ENCODE measurements at places on chromosomes 1 and 21. TPM values are rescaled to one million over a fixed set of nuclear protein-coding genes. Genes with fewer than 3 reads are reported as not detected.

GRCh38 chr1:176954242-176954641 is 210.3 kb downstream of the ASTN1 start:
- no peak overlapping the region for H3K4me3 ChIP-seq
- peaks cover 3% of the 10 kb centered on the region for H3K27me3 ChIP-seq
- H3K27ac ChIP-seq, result no peak overlapping the region
- no peaks in the 10 kb centered on the region for H3K4me1 ChIP-seq
- no peak for DNase-seq
- no peaks in the 10 kb centered on the region for H3K36me3 ChIP-seq

DNA sequence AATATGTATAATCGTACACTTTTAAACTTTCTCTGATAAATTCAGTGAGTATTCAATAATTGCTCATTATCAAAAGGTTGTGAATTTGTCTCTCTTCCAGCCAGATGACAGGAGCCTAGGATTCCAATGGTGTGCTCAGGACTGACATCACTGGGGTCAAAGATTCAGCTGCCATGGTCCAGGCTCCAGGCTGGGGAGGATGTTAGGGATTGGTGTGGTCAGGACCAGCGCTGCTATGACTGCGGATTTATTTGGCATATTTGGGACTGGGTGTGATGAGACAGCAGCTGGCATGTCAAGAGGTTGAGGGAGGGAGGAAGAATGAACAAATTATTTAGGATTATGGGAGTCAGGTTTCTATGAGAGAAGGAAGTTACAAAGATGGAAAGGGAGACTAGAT is 48.2 kb upstream of the ABCA4 start:
- H3K4me3 ChIP-seq, result no peak overlapping the region
- DNase-seq, result no peak

Gene OXCT2
- total RNA-seq, result 1.5 TPM

Gene MYOC
- not detected for total RNA-seq

Gene ASPM
- total RNA-seq, result 47.8 TPM

DNA sequence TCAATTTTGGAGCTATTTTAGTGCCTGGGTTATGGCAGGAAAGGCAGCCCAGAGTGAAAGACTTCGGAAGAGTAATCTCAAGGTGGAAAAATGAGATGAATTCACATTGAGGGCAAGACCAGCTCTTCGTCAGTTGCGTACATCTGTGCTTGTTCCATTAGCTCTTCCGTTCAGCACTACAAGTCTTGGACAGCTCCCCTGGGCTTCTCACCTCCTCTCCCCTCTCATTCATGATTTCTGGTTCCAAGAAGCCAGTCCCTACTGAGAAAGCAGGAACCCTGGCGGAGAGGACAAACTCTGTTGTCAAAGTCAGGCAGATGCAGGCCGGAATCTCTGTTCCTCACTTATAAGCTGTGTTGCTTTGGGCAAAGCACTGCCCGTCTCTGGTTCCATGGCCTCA is 76.5 kb downstream of the ACTL8 start:
- no peak overlapping the region for H3K27ac ChIP-seq
- H3K27me3 ChIP-seq, result peaks cover 18% of the 10 kb centered on the region
- H3K36me3 ChIP-seq, result no peaks in the 10 kb centered on the region
- DNase-seq, result peak; percentile 34

GRCh38 chr1:65691972-65692371 is 100.7 kb upstream of the PDE4B start:
- H3K4me1 ChIP-seq, result peaks cover 2% of the 10 kb centered on the region
- no peaks in the 10 kb centered on the region for H3K36me3 ChIP-seq
- peaks cover under 1% of the 10 kb centered on the region for H3K27me3 ChIP-seq

DNA sequence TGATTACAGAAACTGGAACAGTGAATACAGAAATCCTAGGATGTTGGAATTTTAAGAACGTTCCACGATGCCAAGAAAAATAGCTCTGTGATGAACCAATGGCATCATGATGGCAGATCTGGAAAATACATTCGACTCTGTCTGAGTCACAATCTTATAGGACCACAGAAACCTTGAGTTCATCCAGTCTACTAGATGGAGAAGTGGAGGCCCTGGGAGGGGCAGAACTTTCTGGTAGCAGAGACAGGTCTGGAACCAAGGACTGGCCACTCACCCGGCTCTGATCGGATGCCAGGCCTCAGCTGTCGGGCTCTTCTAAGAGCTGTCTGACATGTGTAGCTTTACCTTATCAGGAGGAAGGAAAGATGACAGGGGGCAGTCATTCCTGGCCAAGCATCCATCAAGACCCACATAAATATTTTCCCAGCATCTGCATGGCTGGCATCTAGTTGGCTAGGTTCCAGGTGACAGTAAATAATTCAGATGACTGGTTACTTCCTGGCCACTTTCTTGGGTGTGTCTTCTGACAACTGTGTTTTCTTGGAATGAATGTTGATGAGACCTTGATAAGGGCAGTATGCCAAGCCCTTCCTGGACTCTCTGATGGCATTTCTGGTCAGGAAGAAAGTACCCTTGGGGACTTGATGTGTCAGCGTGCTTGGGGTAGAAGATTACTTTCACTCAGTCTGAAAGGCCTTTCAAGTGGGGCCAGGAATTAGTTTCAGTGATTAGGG is 72.6 kb upstream of the TRABD2B start:
- H3K36me3 ChIP-seq, result no peaks in the 10 kb centered on the region
- H3K4me3 ChIP-seq, result no peak overlapping the region
- H3K27ac ChIP-seq, result no peak overlapping the region
- DNase-seq, result no peak
- H3K27me3 ChIP-seq, result peaks cover 5% of the 10 kb centered on the region

Gene KRTAP21-2
- total RNA-seq, result not detected

Gene LPAR3
- 0.21 TPM for total RNA-seq

Gene HES2
- 0.05 TPM for total RNA-seq

DNA sequence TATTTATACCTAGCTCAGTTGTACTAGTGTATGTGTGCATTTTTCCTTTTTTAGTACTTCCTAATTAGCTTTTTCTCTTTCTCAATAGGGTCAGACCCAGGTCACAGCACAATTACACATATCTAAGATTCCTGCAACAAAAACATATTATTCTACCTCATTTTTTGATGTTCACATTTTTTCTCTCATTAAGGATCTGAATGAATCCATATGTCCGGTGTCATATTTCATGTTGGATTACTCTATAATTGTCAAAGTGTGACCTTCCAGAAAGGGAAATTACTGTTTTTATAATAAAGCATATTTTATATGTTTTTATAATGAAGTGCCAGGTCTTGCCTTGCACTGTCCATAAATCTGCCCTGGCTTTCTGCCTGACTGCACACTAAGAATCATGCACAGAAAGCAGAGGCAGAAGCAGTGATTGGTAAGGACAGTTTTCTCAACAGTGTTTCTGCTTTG is 143.7 kb downstream of the KCNT2 start:
- no peaks in the 10 kb centered on the region for H3K36me3 ChIP-seq
- no peak for DNase-seq
- no peak overlapping the region for H3K27ac ChIP-seq
- H3K4me1 ChIP-seq, result no peaks in the 10 kb centered on the region

All from activated CD4-positive, alpha-beta T cell treated with anti-CD3 and anti-CD28 coated beads for 36 hours (primary cell).